Stimulated activated CD4-positive, alpha-beta T cell treated with anti-CD3 and anti-CD28 coated beads, Interleukin-1b, Interleukin-23, amount 100 ng/mL, for 1 hour (primary cell): ENCODE measurements at places on chromosomes 1 and 21.

DNA sequence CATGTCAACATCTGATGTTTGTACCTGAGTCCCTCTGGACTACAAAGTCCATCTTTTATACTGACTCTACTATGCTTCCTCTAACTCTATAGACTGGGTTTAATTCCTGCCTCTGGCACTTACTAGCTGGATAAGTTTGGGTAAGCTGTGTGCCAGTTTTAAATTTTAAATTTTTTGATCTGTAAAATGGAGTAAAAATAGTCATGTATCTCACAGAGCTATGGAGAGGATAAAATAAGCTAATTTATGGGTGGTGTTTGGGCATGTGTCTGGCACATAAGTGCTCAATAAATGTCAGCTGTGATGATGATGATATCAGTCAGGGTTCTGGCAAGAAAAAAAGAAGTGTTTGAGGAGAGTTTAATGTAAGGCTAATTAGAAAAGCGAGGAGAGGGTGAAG, 139.2 kb upstream of the C1orf21 start:
- no peak for DNase-seq

- no peak for DNase-seq
These were observed 65.4 kb downstream of the LUZP1 start for GRCh38 chr1:23103001-23103889.

GRCh38 chr1:34808051-34808810, 15.4 kb downstream of the GJA4 start:
- DNase-seq = no peak

DNA sequence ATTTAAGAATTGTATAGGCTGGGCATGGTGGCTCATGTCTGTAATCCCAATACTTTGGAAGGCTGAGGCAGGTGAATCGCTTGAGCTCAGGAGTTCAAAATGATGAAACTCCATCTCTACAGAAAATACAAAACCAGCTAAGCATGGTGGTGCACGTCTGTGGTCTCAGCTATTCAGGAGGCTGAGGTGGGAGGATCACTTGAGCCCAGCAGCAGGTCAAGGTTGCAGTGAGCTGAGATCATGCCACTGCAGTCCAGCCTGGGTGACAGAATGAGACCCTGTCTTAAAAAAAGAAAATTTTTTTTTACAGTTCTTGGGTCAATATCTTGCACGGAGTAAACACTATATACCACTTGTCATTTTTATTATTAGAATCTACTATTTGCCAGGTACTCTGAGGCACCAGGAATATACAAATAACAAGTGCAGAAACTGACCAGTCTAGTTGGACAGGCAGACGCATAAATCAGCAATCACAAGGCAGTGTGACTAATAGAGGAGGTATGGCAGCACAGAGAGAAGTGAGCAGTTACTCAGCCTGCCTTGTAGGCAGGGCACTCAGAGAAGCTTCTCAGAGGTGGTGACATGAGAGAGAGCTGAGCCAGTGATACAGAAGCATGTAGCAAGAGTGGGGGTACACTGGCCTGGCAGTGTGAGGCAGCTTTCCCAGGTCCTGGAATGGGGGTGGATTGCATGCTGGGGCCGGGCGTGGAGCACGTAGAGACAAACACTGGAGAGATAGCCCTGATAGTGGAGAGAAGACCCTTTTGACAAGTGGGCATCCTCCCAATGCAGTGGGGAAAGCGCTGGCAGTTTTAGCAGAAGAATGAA, 8.0 kb downstream of the PHLDA3 start:
- DNase-seq = no peak

- no peak for DNase-seq
These were observed 8.5 kb upstream of the NBL1 start for GRCh38 chr1:19635646-19636045.

- DNase-seq = no peak
These were observed 33.3 kb upstream of the FAM3B start for GRCh38 chr21:41283211-41283818.

- no peak for DNase-seq
These were observed 51.8 kb downstream of the UTP25 start for GRCh38 chr1:209879539-209879938.

GRCh38 chr21:37797403-37797802, 118.9 kb downstream of the KCNJ6 start:
- no peak for DNase-seq
